ENCODE measurements at places on chromosomes 2 and 18.
A peak's percentile ranks its signal among the peaks of the same experiment; 100 is the strongest.

DNA sequence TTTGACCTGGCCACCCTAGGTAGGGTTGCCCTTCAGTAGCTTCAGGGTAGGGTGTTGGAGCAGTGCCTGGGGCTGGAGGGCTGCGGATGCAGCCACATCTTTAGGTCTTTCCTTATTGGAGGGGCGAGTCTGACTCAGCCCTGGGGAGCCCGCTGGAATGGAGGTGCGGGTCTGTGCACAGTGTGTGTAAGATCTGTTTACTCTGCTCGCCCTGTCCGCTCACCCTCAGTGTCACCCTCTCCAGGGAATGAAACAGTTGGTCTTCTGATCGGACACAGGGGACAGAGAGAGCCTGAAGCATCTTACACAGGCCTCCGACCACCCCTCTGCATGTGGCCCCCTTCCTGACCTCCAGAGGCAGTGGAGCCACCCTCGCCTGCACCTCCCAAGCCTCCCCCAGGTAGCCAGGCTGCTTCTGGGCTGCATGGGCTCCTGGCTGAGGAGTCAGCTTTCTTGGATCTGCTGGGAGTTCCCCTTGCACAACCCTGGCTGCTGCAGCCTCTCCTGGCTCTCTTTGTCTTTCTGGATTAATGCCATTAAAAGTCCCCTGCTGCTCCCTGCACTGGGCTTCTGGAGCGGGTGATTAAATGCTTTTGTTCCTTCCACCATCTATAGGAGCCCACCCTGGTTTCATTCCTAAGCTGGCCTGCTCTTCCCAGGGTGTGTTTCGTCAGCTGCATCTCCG lies 82.6 kb downstream of the ASB1 start:
- DNase-seq = no peak

DNA sequence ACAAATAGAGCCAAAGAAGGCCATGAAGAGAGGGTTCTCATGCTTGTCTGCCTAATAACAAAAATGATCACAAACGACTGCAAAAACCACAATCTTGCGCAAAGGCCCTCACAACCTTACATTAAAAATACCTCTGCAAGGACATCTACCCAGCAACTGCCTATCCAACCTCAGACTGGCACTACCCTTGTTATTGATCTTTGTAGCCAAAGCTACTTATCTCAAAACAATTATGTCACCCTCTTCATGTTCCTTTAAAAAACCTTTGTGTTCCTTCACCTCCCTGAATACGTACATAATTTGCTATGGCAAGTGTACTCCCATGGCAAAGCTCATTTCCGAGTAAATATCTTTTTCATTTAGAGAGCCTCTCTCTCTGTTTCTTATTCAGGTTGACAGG lies 44.1 kb downstream of the TMEM163 start:
- DNase-seq = no peak

DNA sequence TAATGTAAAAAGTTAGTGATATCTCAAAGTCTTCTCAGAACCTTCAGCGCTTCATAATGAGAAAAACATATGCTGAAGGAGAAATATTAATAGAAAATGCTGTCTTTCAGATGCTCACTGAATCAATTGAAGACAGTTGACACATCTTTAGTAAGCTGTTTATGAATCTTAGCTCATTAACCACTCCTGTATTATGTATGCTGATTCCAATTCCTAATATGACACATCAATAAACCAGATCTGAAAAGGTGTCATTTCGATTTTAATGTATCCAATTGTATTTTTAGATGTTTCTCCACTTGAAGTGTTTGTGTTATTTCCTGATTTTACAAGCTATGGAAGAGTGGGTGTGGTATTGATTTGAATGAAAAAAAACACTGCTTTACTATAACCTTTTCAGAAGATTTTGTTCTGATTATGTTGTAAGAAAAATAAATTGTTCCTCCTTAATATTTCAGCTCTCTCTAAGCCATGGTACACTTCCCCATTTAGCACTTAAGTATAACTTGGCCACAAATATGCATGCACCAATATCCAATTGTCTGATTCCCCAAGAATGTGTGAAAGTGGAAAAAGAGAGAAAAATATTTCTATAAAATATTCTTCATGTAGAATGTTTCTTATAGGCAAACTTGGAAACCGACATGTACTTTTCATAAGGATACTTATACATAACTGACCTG lies 569.8 kb downstream of the ARHGAP15 start:
- no peak for DNase-seq

- no peak for DNase-seq
Observed at GRCh38 chr2:161414042-161415033, 1.8 kb upstream of the TBR1 start.

GRCh38 chr2:28346587-28346986 lies 46.1 kb upstream of the FOSL2 start:
- peak; percentile 70 for DNase-seq

DNA sequence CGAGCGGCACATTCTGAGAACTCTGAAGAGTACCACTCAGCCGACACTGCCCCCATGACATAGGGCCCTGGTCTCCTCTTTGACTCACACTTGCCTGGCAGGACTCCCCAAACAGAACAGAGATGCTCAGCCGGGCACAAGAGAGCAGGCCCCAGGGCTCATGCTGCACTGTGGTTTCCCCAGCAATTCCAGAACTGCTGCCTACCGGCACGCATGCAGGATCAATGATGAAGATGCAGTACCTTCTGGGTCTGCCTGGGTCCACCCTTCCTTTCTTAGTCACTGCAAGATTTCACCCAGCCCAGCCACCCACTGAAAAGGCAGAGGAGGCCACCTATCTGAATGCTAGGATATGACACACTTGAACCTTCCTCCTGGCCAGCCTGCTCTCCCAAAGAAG lies 49.4 kb downstream of the BCL11A start:
- DNase-seq = no peak

DNA sequence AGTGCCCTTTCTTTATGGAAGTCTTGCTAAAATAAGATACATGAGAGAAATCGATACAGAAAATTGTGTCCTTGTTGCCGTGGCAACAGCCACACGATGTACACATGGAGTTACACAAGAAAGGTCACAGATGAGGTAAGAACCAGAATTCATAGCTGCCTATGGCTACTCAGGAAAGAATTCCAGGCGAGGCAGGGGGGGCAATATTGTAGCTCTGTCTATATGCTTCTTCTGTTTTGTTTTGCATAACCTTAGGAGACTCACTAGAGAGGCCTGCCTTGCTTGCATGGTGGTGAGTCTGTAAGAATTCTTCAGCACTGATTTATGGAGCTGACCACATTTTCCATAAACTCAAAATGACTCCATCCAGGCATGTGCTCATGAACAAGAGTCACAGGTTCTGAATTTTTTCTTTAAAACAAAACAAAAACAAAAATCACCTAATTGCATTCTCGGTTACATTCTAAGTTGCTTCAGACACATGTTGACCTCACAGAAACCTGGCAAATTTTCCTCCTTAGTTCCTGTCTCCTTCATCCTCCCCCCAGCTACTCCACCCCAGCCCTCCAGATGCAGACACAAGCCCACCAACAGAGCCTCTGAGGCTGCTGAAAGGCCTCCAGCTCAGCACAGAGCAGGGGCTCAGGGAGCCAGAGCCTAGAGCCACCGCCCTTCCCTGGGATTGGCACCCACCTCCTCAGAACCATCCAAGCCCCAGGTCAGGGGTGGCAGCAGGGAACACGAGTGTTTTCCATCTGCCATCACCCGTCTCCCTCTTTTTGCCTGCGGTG lies 183.5 kb downstream of the ANTXR1 start:
- DNase-seq = peak; percentile 92

GRCh38 chr2:195543902-195544894 lies 112.8 kb upstream of the SLC39A10 start:
- peak; percentile 56 for DNase-seq

DNA sequence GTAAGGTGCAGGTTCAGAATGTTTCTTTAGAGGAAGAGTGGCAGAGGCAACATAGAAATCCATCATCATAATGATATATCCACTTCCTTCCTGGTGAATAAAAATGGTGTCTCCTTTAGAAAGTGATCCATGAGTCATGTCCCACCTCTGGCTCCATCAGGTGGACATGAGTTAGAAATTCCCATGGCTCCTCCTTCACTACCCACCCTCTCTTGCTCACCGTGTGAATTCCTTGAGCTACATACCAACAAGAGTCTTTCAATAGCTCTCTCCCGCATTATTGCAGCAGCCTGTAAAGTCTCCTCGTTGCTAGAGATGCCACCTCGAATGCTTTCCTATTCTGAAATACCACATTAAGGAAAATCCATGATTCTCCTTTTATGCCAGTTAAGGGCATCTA lies 317.6 kb downstream of the LNPK start:
- no peak for DNase-seq

DNA sequence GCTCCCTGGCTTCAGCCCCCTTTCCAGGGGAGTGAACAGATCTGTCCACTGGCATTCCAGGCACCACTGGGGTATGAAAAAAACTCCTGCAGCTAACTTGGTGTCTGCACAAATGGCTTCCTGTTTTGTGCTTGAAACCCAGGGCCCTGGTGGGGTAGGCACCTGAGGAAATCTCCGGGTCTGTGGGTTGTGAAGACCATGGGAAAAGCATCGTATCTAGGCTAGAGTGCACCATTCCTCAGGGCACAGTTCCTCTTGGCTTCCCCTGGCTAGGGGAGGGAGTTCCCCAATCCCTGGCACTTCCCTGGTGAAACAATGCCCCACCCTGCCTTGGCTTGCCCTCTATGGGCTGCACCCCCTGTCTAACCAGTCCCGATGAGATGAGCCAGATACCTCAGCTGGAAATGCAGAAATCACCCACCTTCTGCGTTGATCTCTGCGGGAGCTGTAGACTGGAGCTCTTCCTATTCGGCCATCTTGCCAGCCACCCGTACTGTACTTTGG lies 34.1 kb downstream of the TFPI start:
- DNase-seq = no peak

GRCh38 chr2:191355170-191355758 lies 110.1 kb downstream of the MYO1B start:
- no peak for DNase-seq

- no peak for DNase-seq
Observed at GRCh38 chr2:7530001-7530400, 612.8 kb downstream of the RNF144A start.

GRCh38 chr18:46152436-46152807 lies 48.2 kb downstream of the HAUS1 start:
- no peak for DNase-seq

GRCh38 chr2:38233231-38233983 lies 143.7 kb downstream of the ATL2 start:
- DNase-seq = no peak

DNA sequence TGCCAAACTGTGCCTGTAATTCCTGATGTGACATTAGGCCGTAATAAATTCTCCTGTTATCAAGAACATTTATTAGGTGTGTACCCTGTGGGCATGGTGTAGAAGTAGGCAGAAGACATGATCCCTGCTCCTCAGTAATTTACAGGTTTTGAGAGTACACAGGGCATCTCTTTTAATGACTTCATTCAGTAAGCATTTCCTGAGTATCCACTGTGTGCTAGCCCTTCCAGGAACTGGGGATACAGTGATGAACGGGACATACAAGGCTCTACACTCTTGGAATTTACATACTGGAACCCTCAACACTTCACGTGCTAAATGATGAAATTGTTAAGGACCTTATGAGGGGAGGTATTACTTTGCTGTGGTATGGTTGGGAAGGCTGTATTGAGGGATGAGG lies 30.2 kb downstream of the DIS3L2 start:
- no peak for DNase-seq

DNA sequence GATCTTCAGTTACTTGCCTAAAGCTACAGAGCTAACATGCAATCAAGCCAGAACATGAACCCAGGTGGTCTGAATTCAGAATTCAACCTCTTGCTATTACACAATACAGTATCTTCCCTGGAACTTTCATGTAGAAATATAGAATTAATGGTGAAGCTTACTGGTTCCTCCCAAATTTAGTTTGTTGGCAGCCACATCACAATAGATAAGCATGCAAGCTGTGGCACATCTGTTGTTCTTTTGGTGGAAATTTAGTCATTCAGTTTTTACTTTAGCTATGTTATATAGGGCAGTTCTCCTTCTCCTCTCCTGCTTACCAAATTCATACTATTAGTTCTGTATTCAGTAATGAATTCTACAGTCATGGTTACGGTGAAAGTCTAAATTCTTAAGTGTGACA lies 101.0 kb upstream of the RNF152 start:
- no peak for DNase-seq

GRCh38 chr18:35703043-35703688 lies 121.6 kb downstream of the GALNT1 start:
- DNase-seq = no peak

GRCh38 chr2:39933196-39933595 lies 154.1 kb upstream of the THUMPD2 start:
- DNase-seq = peak; percentile 15

DNA sequence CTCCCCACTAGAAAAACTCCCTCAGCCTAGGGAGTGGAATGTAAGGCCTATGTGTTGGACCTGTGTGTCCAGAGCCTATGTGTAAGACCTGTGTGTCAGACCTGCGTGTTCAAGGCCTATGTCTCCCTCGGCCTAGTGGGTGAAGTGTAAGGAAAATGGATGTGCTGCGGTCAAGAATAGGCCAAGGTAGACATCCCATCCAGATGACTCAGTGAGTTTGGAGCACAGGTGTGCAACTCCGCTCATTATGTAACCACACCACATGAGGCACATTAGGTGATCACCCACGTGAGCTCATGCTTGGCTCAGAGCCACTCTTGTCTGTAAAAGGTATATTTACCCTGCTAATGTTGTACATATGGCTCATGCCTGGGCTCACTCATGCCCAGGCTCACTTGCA lies 565.3 kb upstream of the CRIM1 start:
- DNase-seq = no peak

- no peak for DNase-seq
Observed at GRCh38 chr18:74630804-74631203, 33.1 kb downstream of the ZNF407 start.

- DNase-seq = no peak
Observed at GRCh38 chr2:133039531-133039930, 369.5 kb upstream of the LYPD1 start.

DNA sequence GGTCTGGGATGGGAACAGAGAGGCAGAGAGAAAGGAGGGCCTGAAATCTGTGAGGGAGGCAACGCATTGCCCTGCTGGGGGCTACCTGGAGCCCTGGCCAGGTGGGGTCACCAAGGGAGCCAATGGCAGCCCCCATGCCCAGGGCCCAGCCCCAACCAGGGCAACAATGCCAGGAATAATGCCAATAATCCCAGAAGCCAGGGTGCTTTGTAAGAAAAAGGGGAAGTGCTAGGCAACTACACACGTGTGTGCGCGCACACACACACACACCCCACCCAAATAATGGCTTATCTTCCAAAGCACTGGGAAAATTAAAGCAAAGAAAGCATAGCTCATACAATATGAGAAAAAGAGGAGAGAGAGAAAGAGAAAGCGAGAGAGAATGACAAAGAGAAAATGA lies 7.0 kb upstream of the CLEC4F start:
- no peak for DNase-seq

GRCh38 chr2:84085562-84085961 lies 373.5 kb downstream of the SUCLG1 start:
- no peak for DNase-seq

GRCh38 chr2:135473567-135473966 lies 57.5 kb downstream of the ZRANB3 start:
- no peak for DNase-seq

DNA sequence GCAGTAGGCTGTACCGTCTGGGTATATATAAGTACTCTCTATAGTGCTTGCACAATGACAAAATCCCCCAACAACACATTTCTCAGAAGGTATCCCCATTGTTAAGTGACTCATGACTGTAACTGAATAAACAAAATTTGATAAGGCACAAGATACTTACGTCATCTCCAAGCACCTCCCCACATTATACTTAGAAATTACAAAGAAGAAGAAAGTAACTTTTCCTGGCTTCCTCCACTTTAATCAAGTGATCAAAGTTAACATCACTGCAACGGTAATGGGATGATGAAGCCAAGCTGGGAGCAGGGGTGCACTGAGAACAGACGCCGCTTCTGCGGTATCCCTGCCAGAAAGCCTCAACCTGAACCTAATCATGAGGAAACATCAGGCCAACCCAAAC lies 9.7 kb downstream of the TNS1 start:
- peak; percentile 60 for DNase-seq

All from AG04450 (cell line).